Upper lobe of right lung (tissue), 1 donor: ENCODE measurements at places on chromosomes 7 and 10.

GRCh38 chr7:5541087-5541992, 117.7 kb upstream of the TNRC18 start:
- no peaks in the 10 kb centered on the region for H3K4me1 ChIP-seq
- H3K36me3 ChIP-seq, result no peaks in the 10 kb centered on the region
- H3K4me3 ChIP-seq, result no peak overlapping the region
- DNase-seq, result no peak
- no peaks in the 10 kb centered on the region for H3K27me3 ChIP-seq

GRCh38 chr10:110214371-110214826, 7.0 kb downstream of the MXI1 start:
- no peaks in the 10 kb centered on the region for H3K27me3 ChIP-seq
- H3K36me3 ChIP-seq, result no peaks in the 10 kb centered on the region
- no peak overlapping the region for H3K4me3 ChIP-seq
- peaks cover 22% of the 10 kb centered on the region for H3K4me1 ChIP-seq
- no peak overlapping the region for H3K27ac ChIP-seq
- DNase-seq, result no peak

DNA sequence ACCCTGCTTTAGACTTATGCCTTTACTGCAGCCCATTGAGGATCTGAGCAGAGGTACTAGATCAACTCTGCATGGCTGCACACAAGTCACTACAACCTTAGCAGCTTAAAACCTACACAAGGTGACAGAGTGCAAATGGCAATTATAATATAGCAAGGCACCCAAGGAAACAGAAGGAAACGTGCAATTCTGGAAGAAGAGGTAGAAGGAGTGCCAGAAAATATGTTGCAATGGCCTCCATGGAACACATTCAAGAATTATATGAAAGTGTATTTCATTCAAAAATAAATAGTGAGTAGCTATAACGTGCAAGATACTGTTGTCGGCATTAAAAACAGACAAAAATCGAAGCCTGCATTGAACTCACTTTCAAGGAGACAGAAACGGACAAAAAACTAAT, 2.9 kb upstream of the AKR1C8 start:
- H3K27me3 ChIP-seq, result no peaks in the 10 kb centered on the region
- no peak for DNase-seq
- H3K27ac ChIP-seq, result no peak overlapping the region
- no peak overlapping the region for H3K4me3 ChIP-seq

GRCh38 chr10:61821693-61822092, 79.8 kb upstream of the ARID5B start:
- H3K36me3 ChIP-seq, result no peaks in the 10 kb centered on the region
- DNase-seq, result no peak
- no peak overlapping the region for H3K27ac ChIP-seq
- H3K4me3 ChIP-seq, result no peak overlapping the region
- no peaks in the 10 kb centered on the region for H3K4me1 ChIP-seq
- no peaks in the 10 kb centered on the region for H3K27me3 ChIP-seq

GRCh38 chr10:34222359-34222758, 592.7 kb downstream of the PARD3 start:
- no peaks in the 10 kb centered on the region for H3K36me3 ChIP-seq
- no peaks in the 10 kb centered on the region for H3K4me1 ChIP-seq
- no peak overlapping the region for H3K27ac ChIP-seq
- H3K4me3 ChIP-seq, result no peak overlapping the region
- no peaks in the 10 kb centered on the region for H3K27me3 ChIP-seq

DNA sequence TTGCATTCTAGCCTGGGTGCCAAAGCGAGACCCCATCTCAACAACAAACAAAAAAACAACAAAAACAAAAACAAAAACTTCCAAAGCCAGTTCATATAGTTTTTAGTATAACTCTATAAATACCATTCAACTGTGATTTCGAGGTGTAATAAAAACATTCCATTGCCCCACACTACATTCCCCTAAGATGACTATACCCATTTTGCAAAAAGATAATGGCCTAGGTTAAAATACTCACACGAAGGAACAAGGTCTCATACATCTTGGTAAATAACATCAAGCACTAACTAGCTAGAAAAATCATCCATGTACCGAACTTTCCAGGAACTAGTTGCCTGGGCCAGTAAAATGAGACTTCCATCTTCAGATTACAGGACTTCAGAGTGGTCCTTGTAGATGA, 55.4 kb downstream of the GLI3 start:
- no peak for DNase-seq
- no peaks in the 10 kb centered on the region for H3K27me3 ChIP-seq
- H3K4me1 ChIP-seq, result no peaks in the 10 kb centered on the region
